ENCODE measurements at places on chromosomes 1 and 21.
A peak's percentile ranks its signal among the peaks of the same experiment; 100 is the strongest.

- DNase-seq, result no peak
Measured at GRCh38 chr21:33123374-33124123, 53.6 kb downstream of the OLIG1 start.

- DNase-seq, result peak; percentile 14
Measured at GRCh38 chr1:38046884-38047602, 450 bp upstream of the POU3F1 start.

DNA sequence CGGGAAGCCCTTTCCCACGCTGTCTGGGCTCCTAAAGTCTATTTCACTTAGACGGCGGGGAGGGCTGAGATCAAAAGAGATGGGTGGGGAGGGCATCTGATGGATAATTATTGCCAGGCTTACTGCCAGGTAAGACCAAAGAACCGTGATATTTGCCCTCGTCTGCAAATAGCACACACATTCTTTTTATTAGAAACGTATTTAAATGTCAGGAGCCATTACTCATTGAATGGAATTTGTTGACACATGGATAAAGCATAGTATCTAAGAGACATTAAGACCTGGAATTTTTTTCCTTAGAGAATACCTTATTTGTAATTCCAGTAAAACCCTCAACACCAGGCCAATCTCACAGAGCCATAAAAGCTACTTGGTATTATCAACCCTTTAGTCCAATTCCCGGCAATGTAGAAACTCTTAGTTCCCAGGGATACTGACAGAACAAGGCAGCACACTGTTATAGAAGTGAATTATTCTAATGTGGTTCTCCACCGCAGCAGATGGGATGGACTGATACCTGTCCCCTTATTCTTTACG lies 10.6 kb downstream of the URB1 start:
- no peak for DNase-seq

- no peak for DNase-seq
Measured at GRCh38 chr1:205812271-205812877, 624 bp downstream of the SLC41A1 start.

GRCh38 chr21:37974081-37974480 lies 57.8 kb upstream of the KCNJ6 start:
- no peak for DNase-seq

GRCh38 chr1:205704903-205705302 lies 24.6 kb upstream of the SLC45A3 start:
- no peak for DNase-seq
